ENCODE measurements at places on chromosomes 5 and 9. TPM values are rescaled to one million over a fixed set of nuclear protein-coding genes. Genes with fewer than 3 reads are reported as not detected.
A peak's percentile ranks its signal among the peaks of the same experiment; 100 is the strongest.

The CYLC2 gene
- total RNA-seq = not detected

The BARX1 gene
- 3.3 TPM for total RNA-seq

GRCh38 chr5:139642213-139642612 lies 5.9 kb upstream of the CXXC5 start:
- peak; percentile 5 for DNase-seq

GRCh38 chr9:131037335-131038255 lies 28.6 kb downstream of the LAMC3 start:
- DNase-seq = no peak

GRCh38 chr5:150239794-150240122 lies 49.8 kb downstream of the CAMK2A start:
- DNase-seq = no peak

- DNase-seq = no peak
Observed at GRCh38 chr9:126516561-126516935, 97.2 kb upstream of the LMX1B start.

DNA sequence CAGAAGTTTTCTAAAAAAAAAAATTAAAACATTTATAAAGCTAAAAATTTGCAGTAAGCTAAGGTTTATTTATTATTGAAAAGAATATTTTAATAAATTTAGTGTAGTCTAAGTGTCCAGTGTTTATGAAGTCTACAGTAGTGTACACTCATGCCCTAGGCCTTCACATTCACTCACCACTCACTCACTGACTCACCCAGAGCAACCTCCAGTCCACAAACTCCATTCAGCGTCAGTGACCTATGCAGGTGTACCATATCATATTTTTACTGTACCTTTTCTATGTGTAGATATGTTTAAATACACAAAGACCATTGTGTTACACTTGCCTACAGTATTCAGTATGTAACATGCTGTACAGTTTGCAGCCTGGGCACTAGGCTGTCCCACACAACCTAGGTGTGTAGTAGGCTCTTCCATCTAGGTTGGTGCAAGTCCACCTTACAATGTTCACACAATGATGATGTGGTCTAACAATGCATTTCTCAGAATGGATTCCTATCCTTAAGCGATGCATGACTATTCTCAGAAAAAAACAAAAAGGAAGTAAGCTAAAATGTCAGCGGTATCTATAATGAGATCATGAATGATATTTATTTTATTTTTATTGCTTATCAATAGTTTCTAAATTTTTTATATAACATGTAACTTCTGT lies 336.7 kb downstream of the AGTPBP1 start:
- no peak for DNase-seq

DNA sequence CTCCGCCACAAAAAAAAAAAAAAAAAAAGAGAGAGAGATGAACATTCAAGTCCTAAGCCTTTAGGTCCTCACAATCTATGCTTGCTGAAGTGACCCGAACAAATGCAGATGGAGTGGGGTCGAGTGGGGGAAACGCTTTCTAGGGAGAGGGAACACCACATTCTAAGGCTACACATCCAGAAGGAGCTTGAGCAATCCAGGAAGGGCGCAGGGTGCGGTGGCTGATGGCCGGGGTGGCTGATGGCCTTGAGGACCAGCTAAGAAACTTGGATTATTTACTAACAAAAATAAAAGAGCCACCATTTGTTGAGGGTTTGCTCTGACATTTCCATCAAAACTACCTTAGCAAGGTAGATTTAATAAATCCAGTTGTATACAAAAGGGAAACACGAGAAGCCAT lies 764 bp upstream of the BNIP1 start:
- DNase-seq = no peak

GRCh38 chr5:35988529-35988928 lies 2.7 kb downstream of the UGT3A1 start:
- no peak for DNase-seq

Data from progenitor cell of endocrine pancreas (in vitro differentiated cells).